ENCODE measurements at places on chromosomes 7 and 10. TPM values are rescaled to one million over a fixed set of nuclear protein-coding genes. Genes with fewer than 3 reads are reported as not detected.

- H3K4me1 ChIP-seq: no peaks in the 10 kb centered on the region
- no peak for DNase-seq
- H3K4me3 ChIP-seq: no peak overlapping the region
- no peak overlapping the region for H3K27ac ChIP-seq
- H3K27me3 ChIP-seq: no peaks in the 10 kb centered on the region
Observed at GRCh38 chr10:14731875-14732512, 42.7 kb downstream of the FAM107B start.

PDZD7 gene
- total RNA-seq: 0.77 TPM

VIPR2 gene
- not detected for total RNA-seq

DNA sequence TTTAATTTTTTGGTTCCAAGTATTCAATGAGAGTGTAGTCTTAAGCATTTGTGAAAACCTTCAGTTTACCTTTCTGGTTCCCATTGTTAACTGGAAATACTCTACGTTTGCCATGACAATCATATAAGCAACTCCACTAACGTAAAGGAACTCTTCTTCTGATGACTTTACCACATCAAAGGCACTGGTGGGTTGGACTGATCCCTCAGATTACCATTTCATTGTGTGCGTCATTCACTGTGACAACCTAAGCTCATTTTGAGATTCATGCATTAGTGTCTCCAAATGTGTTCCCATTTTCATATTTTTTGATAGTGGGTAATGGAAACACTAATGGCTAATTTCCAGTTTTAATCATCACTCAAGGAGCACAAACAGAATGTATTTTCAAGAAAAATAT is 119.9 kb upstream of the COL1A2 start:
- H3K36me3 ChIP-seq: no peaks in the 10 kb centered on the region
- H3K4me3 ChIP-seq: no peak overlapping the region
- H3K27ac ChIP-seq: no peak overlapping the region
- no peaks in the 10 kb centered on the region for H3K4me1 ChIP-seq

DNA sequence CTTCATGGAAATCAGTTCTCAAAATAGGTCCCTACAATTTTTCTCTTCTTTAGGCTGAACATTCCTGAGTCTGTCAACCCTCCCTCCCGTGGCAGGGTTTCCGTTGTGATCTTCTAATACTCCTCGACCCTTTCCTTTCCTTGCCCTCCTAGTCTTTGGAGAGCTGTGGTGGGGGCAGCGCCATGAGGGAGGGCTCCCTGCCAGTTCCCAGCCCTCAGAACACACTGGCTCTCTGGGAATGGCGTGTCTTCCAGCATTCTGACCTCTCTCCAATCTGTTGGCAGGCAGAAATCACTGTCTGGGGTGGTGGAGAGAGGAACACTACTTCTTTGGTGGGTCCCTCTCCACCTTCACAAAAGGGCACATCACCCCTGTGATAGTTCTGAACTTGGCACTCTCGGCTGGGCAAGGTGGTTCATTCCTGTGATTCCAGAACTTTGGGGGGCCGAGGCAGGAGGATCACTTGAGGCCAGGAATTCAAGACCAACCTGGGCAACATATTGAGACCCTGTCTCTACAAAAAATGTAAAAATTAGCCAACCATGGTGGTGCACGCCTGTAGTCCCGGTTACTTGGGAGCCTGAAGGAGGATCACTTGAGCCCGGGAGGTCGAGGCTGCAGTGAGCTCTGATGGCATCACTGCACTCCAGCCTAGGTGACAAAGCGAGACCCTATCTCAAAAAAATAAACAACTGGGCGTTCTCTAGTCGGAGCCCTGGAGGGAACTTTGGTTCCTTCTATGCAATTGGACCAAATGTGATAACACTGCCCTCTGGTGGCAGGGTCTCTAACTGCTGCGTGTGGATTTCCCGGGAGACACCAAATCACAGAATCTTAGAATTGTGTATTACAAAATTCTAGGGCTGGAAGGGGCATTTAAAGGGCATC is 13.1 kb upstream of the ARPC1A start:
- H3K36me3 ChIP-seq: no peaks in the 10 kb centered on the region
- H3K4me1 ChIP-seq: peaks cover 3% of the 10 kb centered on the region
- peak; percentile 70 for DNase-seq
- no peaks in the 10 kb centered on the region for H3K27me3 ChIP-seq
- no peak overlapping the region for H3K27ac ChIP-seq
- H3K4me3 ChIP-seq: no peak overlapping the region

- H3K36me3 ChIP-seq: no peaks in the 10 kb centered on the region
- no peaks in the 10 kb centered on the region for H3K27me3 ChIP-seq
- H3K4me3 ChIP-seq: no peak overlapping the region
- no peaks in the 10 kb centered on the region for H3K4me1 ChIP-seq
- DNase-seq: no peak
Observed at GRCh38 chr7:113731571-113731970, 187.2 kb downstream of the PPP1R3A start.

DNA sequence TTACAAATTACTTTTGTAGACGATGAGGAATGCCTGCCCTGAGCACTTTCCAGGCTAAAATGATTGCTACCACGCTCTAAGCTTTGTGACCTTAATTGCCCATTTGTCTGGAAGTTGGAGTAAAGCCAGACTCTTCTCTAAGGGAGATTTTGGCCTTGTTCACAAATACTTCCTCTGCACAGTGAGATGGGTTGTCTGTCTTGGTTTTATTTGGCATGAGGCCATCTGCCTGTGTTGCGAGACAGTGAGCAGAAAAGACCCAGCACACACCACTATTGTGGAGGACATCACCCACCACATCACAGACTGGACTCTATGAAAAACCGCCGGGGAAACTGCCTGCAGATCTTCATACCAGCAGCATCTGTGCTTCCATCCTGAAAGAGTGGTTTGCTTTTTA is 138.4 kb downstream of the BICC1 start:
- H3K27me3 ChIP-seq: no peaks in the 10 kb centered on the region
- H3K36me3 ChIP-seq: no peaks in the 10 kb centered on the region
- no peaks in the 10 kb centered on the region for H3K4me1 ChIP-seq
- no peak for DNase-seq
- H3K27ac ChIP-seq: no peak overlapping the region

GRCh38 chr7:91264924-91265681 is 870 bp downstream of the FZD1 start:
- no peaks in the 10 kb centered on the region for H3K36me3 ChIP-seq
- DNase-seq: peak; percentile 37
- no peaks in the 10 kb centered on the region for H3K27me3 ChIP-seq
- H3K4me1 ChIP-seq: no peaks in the 10 kb centered on the region
- H3K27ac ChIP-seq: no peak overlapping the region

TMEM178B gene
- total RNA-seq: 0.05 TPM

- H3K4me1 ChIP-seq: peaks cover 8% of the 10 kb centered on the region
- no peaks in the 10 kb centered on the region for H3K27me3 ChIP-seq
- H3K4me3 ChIP-seq: no peak overlapping the region
Observed at GRCh38 chr10:50336140-50336539, 84.8 kb upstream of the ASAH2 start.

GRCh38 chr7:36044101-36044892 is 108.8 kb upstream of the EEPD1 start:
- H3K36me3 ChIP-seq: no peaks in the 10 kb centered on the region
- no peaks in the 10 kb centered on the region for H3K4me1 ChIP-seq
- no peak overlapping the region for H3K27ac ChIP-seq
- no peaks in the 10 kb centered on the region for H3K27me3 ChIP-seq

GRCh38 chr10:31126593-31126992 is 94.9 kb upstream of the ZNF438 start:
- no peak for DNase-seq
- no peak overlapping the region for H3K4me3 ChIP-seq
- no peak overlapping the region for H3K27ac ChIP-seq
- no peaks in the 10 kb centered on the region for H3K27me3 ChIP-seq
- H3K36me3 ChIP-seq: no peaks in the 10 kb centered on the region
- H3K4me1 ChIP-seq: no peaks in the 10 kb centered on the region

DNA sequence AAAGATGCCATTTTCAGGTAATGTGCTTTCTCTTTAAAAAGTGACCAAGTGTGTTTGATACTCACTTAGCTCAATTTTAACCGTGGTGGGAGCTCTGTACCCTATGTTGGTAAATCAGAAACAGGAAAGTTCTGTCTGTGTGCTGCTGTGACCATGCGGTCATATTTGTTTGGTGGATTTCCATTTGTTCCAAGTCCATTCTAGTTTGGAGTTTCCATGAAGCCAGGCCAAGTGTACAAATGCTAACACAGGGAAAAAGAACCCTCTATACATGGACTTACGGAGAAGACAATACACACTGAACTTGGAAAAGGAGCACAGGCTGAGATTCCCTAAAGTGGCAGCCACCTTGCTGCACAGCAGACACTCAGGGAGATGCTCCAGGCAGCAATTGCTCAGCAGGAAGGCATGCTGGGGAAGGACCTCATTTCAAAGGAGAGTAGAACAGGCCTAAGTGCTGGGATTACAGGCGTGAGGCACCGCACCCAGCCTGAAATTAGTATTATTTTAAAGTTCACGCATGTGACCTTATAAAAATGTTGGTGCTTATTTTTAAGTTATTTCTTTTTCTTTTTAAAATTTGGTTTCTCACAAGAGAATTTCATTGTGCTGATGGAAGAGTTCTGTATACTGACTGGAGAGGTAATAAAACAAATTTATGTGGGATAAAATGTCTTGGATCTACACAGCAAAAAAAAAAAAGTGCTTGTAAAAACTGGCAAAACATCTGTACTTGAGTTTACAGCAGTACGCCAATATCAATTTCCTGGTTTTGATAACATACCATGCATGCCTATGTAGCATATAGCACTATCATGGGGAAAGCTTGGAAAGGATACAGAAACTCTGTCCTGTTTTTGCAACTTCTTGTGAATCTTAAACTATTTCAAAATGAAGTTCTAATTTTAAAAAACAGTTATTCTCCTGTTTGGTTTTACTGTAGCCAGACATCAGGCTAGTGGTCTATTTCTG is 436.2 kb downstream of the KCNMA1 start:
- H3K27ac ChIP-seq: no peak overlapping the region
- no peaks in the 10 kb centered on the region for H3K27me3 ChIP-seq
- no peak overlapping the region for H3K4me3 ChIP-seq
- no peaks in the 10 kb centered on the region for H3K36me3 ChIP-seq

Data from naive thymus-derived CD4-positive, alpha-beta T cell (primary cell).